ENCODE measurements at places on chromosomes 4 and X.
A peak's percentile ranks its signal among the peaks of the same experiment; 100 is the strongest.

DNA sequence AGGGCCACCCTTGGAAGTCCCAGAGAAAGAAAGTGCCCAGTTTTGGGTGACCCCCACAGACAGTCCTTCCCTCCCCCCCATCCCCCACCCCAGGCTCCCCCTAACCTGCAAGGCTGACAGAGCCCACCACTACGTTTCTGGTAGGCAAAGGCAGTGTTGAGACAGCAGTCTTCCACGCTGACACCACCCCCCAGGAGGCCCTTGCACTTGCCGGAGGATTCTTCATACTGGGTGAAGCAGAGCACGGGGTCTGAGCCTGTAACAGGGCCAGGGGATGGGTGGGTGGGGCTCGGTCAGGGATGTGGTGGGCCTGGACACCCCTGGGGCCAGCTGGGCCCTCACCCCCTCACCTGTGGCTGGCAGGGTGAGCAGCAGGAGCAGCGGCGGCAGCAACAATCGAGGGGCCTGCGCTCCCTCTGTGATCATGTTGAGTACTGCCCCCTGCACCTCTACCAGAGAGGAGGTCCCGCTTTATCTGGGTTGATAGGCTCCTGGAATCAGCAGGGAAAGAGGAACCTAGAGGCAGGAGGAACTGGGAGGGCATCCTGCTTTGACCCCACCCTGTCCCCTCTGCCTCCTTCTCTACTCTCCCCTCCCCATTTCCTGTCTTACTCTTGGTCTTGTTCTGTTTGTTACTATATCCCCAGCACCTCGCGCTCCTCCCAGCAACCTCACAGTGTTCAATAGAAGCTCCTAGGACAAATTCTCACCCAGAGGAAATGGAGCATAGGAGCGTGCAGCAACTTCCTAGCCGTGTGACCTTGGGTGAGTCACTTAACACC lies at the start of gene CFP:
Gene CFP (minus strand): TSS at position 512 of the 782 bp plus-strand sequence. CDS start 86 bp downstream, at position 426.
- peak; percentile 43 for DNase-seq

DNA sequence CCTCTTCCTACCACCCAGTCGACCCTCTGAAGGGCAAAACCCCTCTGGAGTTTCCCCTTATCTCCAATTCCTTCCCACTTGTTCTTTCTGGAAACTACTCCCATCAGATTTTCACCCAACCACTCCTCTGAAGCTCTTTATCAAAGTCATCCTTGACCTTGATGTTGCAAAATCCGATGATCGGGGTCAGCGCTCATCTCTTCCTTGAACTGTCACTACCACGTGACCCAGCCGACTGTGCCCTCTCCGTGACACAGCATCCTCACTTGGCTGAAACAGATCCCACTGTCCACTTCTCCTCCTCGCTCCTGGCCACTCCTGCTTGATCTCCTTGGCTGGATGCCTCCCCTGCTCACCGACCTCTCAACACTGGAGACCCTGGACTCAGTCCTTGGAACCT lies 1.1 kb downstream of the CFAP99 start:
- peak; percentile 57 for DNase-seq

DNA sequence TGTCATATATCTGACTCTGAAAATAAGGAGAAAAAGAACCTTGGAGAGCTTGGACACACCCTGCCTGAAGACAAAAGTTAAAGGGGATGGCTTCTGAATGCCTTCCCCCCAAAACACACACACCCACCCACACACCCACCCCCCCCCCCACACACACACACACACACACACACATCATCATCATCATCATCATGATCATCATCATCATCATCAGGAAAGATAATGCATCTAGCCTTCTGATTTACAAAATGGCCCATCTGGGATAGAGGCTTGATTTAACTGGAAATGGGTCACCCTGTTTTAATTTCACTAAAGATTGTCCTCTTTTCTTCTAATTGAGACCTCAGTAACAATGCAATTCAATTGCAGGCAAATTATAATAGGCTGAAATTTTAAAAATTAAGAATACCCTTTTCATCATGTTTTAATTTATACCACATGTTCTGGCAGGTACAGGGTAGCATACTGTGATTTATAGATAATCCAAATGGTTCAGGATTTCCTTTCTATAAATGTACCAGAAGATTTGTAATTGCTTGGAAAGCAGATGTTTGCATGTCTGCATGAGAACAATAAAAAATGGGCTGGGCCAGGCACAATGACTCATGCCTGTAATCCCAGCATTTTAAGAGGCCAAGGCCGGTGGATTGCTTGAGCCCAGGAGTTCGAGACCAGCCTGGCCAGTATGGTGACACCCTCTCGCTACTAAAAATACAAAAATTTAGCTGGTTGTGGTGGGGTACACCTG lies 56.5 kb downstream of the TRIM2 start:
- DNase-seq: no peak

GRCh38 chr4:157514711-157515110 lies 294.2 kb downstream of the GRIA2 start:
- DNase-seq: no peak

- no peak for DNase-seq
Measured at GRCh38 chrX:43961699-43962098, 11.5 kb downstream of the NDP start.

- DNase-seq: no peak
Measured at GRCh38 chr4:105197777-105198176, 51.1 kb downstream of the TET2 start.

GRCh38 chr4:82705928-82706300 lies 92.7 kb downstream of the SCD5 start:
- no peak for DNase-seq

- no peak for DNase-seq
Measured at GRCh38 chr4:152516156-152516555, 19.7 kb downstream of the FBXW7 start.

DNA sequence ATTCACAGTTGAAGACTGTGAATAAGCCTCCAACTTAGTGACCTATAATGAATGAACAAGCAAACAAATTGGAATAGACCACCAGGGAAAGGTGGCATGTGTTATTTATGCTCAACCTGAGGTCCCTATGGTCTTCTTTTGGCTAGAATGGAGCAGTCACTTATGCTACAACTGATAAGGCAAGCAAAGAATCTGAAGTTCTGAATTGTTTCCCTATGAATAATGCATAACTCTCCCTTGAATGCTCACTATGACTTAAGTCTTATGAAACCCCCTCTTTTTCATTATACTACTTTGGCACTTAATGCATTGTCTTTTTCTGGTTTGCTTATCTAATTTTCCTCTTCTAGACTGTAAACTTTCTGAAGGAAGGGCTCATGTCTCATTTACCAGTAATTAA lies 2.6 kb downstream of the GIMD1 start:
- no peak for DNase-seq

GRCh38 chrX:151821226-151821625 lies 86.7 kb downstream of the CNGA2 start:
- no peak for DNase-seq

GRCh38 chr4:181909368-181909767 lies 333.8 kb upstream of the TENM3 start:
- no peak for DNase-seq

- DNase-seq: no peak
Measured at GRCh38 chr4:8719421-8719820, 126.9 kb downstream of the CPZ start.

DNA sequence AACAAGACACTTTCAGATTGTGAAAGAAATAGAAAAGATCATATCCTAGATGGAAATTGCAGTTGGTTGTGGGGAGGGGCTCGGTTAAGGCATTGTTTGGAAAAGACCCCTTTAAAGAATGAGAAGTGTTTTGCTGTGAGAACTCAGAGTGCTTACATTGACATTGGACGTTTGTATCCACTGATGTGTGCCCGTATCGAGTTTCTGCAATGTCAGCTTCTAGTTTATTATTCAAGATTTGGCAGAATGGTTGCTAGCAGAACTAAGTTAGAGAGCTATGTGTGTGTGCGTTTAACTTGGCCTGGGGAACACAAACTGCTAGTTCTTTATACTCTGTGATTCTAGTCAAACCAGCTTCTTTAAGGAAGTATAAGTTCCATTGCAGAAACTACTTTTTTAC lies 2702.5 kb downstream of the PCDH7 start:
- no peak for DNase-seq
